ENCODE measurements at places on chromosomes 3 and 15. TPM values are rescaled to one million over a fixed set of nuclear protein-coding genes. Genes with fewer than 3 reads are reported as not detected.

DNA sequence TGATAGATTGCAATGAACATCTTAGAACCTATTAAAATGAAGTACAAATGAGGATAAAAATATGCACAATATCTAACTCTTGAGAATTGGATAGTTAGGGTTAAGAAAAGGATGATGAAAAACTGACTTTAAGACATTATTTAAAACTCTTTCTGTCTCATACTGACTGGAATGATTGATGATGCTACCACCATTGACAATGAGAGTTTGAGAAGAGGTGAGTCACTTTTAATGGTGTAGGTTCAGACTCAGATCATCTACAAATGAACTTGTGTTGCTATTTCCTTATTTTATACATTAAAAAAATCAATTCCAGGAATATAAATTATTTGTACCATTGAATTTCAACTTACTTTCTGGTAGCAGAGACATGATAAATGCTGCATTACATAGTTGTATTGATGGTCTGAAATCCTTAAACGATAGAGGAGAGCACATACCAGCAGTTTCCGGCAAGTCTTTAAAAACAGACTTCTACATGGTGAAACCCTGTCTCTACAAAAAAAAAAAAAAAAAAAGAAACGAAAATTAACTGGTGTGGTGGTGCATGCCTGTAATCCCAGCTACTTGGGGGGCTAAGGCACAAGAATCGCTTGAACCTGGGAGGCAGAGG lies 409.0 kb downstream of the OTOL1 start:
- DNase-seq: peak; percentile 20

DNA sequence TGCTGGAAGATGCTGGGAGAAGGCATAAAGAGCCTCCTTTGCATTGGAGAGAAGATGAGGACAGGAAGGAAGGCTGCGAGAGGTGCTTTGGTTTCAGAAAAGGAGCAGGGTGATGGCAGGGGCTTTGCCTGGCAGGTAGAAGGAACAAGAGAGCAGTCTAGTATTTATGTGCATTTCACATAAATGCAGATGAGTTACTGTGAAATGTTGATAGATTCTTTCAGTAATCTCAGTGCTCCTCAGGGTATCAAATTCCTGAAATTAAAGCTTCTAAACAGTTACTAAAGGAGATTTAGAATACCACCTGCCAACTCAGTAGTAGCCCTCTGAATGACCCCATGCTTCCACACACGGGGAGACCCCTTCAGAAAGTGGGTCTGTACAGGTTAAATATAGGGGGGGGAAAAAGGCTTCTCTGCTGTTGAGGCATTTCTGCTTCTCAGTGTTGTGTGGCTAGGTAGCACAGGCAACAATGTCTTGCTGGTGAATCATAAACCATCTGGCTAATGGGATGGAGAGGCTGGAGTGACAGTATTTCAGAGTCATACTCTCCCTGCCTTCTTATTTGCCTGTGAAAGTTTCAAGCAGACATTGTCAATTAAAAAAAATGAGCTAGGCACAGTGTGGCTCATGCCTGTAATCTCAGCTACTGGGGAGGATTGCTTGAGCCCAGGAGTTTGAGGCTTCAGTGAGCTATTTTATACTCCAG lies 14.3 kb upstream of the FBXL22 start:
- peak; percentile 83 for DNase-seq

DNA sequence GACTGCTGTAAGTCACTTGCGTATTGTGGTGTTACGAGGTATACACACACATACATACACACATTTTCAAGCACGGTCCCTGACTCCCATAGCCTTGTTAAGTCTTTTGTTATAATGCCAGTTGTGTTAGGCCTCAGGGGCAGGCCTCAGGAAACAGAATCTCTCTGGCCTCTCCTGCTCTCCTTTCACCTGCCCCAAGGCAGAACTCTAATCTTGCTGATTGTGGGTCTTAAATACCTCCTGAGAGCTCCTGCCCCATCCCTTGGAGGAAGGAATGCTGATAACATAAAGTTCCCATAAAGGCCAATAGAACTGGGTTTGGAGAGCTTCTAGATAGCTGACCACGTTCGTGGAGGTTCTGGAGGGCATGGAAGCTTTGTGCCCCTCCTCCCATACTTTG lies 3.9 kb upstream of the NIT2 start:
- DNase-seq: no peak

DNA sequence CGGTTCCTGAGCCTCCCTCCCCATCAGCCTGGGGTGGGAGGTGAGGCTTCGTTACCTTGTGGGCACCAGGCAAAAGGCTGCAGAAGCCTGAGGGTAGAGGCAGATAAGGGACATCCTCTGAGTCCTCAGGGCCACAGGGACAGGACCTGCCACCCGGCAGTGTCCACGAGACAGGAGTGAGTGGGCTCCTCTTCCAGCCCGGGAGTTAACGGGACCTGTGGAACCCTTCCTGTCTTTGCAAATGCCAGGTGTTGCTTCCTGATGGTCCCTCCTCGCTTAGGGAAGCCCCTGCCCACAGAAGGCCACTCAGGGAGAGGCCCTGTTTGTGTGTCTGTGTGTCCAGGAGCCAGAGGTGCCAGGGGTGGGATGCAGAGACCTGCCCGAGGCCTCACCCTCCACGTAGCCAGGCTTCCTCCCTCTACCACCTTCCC lies 111.1 kb upstream of the ALDH1A3 start:
- DNase-seq: no peak

DNA sequence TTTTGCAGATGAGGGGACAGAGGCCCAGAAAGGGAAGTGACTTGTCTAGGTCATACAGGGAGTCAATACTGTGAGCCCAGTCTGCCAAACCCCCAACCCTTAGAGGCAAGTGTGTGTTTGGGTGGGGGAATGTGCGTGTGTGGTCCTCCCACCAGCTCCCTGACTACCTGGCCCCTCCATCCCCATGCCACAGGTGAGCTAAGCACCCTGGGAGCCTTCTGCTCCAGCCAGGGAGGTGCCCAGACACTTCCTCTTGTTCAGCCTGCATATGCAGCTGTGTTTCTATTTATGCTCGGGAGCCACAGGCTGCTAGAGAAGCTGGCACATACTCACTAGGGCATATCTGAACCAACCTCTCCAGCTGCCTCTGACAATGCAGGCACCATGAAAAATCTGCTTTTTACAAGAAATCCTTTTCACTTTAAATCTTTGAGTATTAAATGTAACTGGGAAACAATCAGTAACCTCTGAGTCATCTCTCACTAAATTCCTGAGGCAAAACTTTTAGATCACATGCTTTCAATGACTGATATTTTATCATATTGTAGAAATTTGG lies 20.7 kb downstream of the TBC1D2B start:
- peak; percentile 42 for DNase-seq

- DNase-seq: no peak
These were observed 92.1 kb downstream of the DUT start for GRCh38 chr15:48423342-48423741.

GRCh38 chr3:79564192-79564591 lies 203.6 kb downstream of the ROBO1 start:
- peak; percentile 1 for DNase-seq

DNA sequence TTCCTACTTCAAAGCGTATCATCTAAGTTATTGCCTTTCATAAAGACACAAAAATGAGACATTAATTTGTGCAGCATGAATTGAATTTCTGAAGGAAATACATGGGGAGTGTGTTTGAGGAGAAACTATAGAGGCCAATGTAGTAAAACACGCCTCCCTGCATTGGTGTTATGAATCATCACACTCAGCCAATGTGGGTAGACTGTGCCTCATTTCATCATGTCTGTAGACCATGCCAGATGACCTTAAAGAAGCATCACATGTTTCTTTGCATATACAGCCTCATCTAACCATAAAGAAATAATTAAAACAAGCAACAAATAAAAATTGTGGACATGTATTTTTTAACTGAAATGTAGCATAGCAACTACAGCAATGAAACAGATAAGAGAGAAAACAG lies 486.0 kb upstream of the ADAMTS9 start:
- no peak for DNase-seq

GRCh38 chr15:70882361-70882760 lies 9.9 kb downstream of the THAP10 start:
- peak; percentile 60 for DNase-seq

DNA sequence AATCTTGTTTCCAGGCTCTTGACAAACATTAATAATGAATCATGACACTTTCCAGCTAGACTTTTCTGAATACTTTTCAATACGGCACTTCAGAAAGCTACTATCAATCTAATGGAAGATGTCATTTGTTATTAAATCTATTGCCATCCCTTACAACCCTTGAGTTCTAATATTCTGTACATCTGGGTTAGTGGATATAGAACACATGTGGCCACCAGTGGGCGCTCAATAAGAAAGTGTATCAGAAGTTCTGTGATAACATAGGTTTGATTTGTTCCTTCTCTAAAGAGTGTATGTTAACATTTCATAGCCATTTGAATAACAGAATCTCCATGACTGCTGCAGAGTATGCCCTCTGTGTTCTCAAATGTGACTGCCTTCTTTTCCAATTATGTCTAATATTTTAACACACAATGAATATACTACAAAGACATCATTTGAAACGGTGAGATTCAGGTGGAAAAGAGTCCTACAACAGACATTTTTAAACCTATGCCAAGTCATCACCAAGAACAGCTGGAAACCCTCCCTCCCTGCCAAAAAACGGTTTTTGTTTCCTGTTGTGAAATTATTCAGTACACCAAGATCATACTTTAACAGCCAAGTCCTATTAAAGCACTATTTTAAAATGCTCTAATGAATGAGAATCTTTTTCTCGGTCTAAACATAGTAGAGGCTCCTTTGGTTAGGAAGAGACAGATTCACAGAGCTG lies 22.2 kb downstream of the ALDH1A2 start:
- DNase-seq: peak; percentile 36

GRCh38 chr3:38345879-38346586 lies 552 bp upstream of the XYLB start:
- DNase-seq: no peak

DNA sequence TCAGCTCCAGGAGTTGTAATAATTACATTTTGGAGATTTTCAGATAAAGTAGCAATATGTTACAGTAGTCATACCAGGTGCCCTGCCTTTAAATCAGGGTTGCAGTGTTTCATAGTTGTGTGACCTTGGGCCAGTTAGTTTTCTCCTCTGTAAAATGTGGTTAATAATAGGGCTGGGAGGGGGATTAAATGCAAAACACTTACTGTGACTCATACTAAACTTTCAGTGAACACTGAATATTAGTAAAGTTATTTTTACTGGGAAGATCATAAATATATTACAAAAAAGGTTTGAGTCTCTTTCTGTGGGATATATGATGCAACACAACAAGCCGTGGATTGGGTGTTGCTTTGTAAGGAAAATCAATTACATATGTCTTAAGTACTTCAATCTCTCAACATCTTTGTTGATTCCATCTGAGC lies 1.1 kb upstream of the EBLN2 start:
- no peak for DNase-seq

The PSMA4 gene
- 510 TPM for total RNA-seq

The ZMYND10 gene
- total RNA-seq: 3.2 TPM

The SACM1L gene
- total RNA-seq: 20.5 TPM

The RBM15B gene
- 7.7 TPM for total RNA-seq

Measured in M059J (cell line).